ENCODE measurements at places on chromosomes 6 and 20.

DNA sequence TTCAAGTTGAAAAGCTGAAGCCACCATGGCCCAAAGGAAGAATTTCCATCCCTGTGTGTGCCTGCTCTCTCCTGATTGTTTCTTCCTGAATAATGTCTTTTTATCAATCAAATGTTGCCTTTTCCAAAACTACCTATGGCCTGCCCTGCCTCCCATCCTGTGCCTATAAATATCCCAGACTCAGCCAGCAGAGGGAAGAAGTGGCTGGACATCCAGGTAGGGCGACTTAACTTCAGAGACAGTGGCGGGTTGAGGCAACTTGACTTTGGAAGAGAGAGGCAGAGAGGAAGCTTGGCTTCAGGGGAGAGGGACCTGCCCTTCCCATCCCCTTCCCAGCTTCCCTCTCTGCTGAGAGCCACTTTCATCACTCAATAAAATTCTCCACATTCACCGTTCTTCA is 133.0 kb downstream of the LCA5 start:
- DNase-seq: no peak

GRCh38 chr6:167424060-167424673 is 99.3 kb downstream of the TTLL2 start:
- DNase-seq: no peak

DNA sequence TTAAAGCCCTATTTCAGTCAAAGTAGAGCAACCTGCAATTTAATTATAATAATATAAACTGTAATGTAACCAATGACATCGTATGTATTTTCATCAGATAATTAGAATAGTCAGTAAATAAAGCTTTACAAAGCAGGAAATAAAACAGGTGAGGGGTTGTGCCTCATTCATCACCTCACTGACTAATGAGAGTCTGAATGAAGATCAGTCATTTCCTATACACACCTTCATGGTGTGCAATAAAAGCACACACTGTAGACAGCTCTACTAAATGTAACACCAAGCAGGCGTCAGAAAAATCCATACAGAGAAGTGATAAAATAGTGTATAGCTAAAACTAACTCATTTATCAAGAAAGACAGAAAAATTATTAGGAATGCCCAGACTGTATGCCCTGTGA is 105.9 kb downstream of the MAN1A1 start:
- no peak for DNase-seq

- DNase-seq: no peak
Measured at GRCh38 chr6:13513626-13514502, 26.5 kb upstream of the GFOD1 start.

DNA sequence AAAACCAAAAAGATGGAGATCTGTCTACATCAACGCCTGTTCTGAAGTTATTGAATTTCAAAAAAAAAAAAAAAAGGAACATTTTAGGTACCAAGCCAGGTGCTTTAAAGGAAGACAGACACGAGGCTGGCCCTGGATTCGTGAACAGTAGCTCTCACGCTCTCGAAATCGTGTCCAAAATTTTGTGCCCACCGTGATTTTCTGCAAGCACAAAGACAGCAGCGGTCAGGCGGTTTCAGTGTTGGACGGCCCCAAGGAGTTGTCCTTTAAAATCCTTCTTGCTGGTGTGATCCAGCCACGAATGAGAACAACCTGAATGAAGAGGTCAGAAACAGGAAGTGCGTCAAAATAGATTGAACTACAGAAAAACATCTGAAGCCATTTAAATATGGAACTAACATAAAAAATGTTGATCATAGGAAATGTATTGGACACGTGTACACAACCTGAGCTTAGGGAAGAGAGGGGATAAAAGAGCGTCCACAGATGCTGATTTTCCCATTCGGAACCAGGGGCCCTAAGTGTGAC is 78.2 kb downstream of the THBS2 start:
- no peak for DNase-seq

DNA sequence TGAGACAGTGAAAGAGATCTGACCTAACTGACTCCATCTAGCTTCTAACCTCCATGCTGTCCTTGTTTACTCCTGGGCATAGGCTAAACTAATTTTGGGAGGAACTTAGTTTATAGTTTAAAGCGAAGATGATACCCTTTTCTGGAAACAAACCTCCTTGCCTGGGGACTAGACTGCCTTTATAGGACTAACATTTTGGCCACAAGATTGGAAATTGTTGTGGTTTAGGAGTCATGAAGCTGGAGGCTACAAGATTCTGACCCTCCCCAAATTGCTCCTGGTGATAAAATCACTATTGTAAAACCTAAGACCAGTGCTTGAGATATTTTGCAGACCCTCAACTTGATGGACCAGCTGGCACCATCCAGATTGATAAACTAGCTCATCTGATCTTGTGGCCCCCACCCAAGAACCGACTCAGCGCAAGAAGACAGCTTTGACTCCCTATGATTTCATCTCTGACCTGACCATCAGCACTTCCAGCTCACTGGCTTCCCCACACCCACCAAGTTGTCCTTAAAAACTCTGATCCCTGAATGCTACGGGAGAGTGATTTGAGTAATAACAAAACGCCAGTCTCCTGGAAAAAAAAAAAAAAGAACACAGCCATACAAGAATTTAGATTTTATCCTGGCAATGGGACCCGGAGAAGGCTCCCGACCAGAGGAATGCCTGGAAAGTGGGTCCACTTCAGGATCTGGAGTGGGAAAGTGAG is 63.0 kb downstream of the ABHD12 start:
- DNase-seq: no peak

GRCh38 chr20:36285746-36286447 is 20.2 kb upstream of the DLGAP4 start:
- no peak for DNase-seq

- no peak for DNase-seq
Measured at GRCh38 chr6:6751619-6752023, 163.1 kb downstream of the LY86 start.

- no peak for DNase-seq
Measured at GRCh38 chr20:14604143-14604542, 266.7 kb upstream of the FLRT3 start.

DNA sequence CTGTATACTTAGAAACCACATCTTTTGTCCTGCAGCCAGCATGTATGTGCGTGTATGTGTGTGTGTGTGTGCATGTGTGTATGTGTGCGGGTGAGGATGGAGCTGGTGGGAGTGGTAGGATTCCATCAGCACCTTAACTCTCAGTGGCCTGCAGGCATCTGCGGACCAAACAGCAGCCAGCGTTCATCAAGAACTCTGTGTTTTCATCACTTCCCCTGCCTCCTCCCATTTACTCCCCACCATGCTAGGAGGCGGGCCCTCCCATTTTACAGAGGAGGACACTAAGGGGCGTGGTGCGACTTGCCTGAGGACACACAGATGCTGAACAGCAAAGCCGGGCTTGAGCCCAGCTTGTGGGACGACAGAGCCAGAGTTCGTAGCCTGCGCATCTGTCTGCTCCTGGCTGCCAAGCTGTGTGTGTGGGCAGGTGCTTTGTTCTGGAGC is 8.9 kb downstream of the VSTM2L start:
- no peak for DNase-seq

- DNase-seq: no peak
Measured at GRCh38 chr6:137475103-137475502, 19.1 kb downstream of the OLIG3 start.
